ENCODE measurements at places on chromosomes 11 and 22.

DNA sequence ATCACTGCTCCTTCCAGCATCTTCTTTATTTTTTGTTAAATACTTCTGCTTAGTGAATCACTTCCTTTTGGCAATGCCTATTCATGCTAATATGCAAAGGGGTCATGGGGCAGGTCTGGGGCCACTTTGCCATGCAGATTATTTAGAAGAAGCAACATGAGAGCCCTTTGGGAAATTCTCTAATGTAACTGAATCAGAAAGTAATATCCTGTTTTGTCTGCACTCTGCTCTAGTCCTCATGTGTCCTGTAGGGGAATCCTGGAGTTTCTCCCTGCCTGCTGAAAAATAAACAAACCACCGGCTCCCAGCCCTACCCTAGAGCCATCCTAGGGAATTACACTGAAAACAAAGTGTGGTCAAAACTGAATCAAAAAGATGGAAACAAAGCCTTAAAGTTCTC is 176.5 kb upstream of the POU2AF2 start:
- peak; percentile 92 for DNase-seq

GRCh38 chr11:80103142-80103859 is 662.5 kb upstream of the TENM4 start:
- DNase-seq: peak; percentile 74

DNA sequence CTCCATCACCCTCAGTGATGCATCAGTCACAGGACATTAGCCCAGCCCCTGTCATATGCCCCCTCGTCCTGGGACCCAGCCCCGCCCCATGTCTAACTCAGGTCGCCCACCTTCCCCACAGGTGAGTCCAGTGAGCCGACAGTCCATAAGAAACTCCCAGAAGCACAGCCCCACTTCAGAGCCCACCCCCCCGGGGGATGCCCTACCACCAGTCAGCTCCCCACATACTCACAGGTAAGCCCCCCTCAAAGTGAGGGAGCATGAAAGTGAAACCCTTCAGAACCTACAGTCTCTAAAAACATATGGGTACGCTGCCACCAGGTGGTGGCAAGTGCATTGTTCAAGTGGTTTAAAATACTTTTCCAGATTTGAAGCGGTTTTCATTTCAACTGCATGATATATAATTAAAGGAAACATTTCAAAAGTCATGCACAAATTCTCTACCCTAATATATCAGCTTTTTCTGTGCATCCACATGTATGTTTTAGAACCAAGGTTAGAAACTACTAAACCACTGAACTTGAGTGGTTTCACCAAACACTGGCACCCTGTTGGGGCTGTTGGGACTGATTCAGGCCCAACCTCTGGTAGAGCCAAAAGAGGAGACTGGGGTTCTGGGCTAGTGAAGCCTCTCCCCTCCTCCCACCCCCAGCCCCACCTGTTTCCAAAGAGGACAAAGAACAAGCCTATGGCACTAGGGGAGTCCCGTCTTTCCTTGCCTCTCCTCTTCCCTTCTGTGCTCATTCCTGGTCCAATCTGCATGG is 17.3 kb downstream of the EPS8L2 start:
- DNase-seq: peak; percentile 67

DNA sequence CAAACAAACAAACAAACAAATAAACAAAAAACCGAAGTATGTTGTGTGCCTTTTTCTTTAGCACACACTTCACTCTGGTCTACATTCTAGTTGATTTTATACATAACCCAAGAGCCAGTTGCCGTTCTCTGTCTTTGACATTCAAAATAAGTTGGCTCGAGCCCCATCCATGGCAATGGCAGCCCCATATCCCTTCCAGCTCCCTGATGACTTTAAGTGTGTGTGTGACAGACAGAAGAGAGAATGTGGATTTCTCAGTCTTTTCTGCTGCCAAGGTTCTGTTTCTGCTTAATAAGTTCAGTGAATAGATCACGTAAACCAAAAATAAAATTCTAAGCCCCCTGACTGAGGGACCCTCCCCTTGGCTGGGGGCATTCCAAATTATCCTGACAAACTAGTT is 100.6 kb upstream of the TENM4 start:
- no peak for DNase-seq

GRCh38 chr11:120815319-120816100 is 208.4 kb upstream of the TBCEL start:
- no peak for DNase-seq

GRCh38 chr22:45238076-45238956 is 2.4 kb downstream of the KIAA0930 start:
- DNase-seq: no peak

DNA sequence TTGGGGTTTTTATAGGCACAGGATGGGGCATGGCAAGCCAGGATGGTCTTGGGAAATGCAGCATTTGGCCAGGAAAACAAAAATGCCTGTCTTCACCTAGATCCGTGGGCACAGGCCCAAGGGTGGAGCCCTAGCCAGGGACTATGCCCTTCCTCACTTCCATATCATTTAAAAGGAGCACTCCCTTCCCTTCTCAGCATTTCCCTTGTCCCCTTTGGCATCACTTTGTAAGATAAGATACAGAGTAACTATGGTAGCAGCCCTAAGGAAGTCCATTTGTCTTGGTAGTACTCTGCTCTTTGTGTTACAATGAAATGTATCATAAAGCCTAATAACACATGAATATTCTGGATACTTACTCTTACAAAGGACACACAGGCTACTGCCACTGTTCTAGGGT is 1092.6 kb upstream of the TENM4 start:
- no peak for DNase-seq

DNA sequence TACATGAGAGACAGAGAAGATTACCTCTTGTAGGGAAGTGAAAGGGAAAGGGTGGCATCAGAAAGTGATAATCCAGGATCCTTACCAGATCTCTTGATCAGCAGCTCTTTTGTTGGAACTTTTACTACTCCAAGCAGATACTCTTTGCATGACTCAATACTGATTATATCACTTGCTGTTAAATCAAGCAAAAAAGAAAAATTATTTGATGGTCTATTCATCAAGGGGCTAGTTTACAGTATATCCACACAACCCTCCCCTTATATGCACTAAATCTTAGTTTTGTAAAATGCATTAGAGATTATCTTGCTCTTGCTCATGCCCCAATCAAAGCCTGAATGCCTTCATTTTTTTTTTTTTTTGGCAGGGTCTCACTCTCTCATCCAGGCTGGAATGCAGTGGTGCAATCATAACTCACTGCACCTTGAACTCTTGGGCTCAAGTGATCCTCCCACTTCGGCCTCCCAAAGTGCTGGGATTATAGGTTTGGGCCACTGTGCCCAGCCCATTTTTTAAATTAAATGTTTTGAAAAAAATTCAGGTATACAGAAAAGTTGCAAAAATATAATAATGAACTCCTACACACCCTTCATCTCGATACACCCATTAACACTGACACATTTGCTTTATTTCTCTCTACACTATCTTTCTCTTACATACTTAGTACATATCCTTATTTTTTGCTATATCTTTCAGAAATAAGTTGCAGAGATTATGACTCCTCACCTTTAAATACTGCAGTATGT is 76.1 kb upstream of the UCP3 start:
- DNase-seq: peak; percentile 48

DNA sequence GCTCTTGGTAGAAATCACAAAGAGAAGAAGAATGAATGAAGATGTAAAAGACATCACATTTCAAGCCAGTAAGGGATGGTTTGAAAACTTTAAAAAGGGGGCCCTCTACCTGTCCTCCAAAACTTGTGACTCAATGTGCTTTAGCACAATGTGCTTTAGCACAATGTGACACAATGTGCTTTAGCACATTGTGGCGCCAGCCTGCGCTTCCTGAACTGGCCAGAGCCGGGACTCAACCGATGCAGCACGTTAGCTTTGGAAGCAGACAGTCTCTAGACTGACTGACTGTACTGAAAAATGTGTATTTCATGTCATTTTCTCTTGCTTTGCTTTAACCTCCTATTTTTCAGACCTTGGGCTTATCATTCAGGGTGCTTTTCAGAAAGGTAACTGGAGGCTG is 63.5 kb downstream of the FAM83F start:
- DNase-seq: no peak

- no peak for DNase-seq
Observed at GRCh38 chr11:80365076-80365725, 924.4 kb upstream of the TENM4 start.

DNA sequence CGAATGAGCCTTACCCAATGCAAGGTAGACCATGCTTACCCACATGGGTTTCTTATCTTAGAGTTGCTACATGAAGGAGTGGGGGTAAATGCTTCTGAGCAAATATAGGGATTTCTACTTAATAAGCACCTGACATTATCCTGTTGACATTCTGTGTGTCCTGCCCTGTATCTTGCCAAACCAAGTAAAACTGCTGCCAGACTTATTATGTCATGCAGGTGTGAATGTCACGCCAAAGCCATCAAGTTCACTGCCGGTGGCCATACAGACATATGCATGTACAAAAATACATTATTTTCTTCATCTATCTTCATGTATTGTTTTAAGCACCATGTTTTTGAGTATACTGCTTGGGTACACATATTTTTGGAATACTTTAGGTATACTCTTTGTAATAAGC is 70.2 kb downstream of the NOX4 start:
- no peak for DNase-seq

DNA sequence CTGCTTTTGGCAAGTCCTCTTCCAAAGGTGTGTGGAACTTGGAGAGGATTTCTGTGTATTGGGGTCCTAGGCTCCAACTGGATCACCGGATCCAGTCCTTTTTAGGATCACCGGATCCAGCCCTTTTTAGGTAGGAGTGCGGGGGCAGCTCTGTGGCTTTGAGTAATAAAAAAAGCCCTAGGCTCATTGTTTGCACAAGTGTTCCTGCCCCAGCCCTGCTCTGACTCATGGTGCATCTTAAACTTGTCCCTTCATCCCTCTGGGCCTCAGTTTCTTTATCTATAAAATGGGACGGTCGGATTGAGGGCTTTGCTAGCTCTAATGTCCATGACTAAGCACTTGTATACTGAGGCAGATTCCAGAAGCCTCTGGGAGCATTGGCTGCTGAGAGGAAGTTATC is 22.7 kb upstream of the CD44 start:
- no peak for DNase-seq

GRCh38 chr11:108663154-108663877 is 1.6 kb upstream of the DDX10 start:
- DNase-seq: no peak
